ENCODE measurements at places on chromosomes 16 and 17.

DNA sequence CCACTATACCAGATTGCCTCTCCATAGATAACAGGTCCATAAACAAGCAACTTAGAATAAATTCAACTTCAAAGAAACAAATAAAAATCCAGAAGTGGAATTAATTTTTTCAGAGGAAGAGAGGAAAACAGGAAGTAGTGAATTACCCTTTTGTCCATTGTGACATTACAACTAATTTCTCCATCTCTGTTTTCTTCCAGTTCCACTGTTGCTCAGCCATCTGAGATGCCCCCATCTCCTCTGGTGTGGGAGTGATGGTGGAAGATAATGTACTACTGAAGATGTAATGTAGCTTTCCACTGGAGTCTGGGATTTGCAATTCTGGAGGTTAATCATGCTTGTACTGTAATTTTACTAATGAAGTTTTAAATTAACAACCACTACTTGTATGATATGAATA is 124.6 kb upstream of the TMEM97 start:
- no peak for DNase-seq

DNA sequence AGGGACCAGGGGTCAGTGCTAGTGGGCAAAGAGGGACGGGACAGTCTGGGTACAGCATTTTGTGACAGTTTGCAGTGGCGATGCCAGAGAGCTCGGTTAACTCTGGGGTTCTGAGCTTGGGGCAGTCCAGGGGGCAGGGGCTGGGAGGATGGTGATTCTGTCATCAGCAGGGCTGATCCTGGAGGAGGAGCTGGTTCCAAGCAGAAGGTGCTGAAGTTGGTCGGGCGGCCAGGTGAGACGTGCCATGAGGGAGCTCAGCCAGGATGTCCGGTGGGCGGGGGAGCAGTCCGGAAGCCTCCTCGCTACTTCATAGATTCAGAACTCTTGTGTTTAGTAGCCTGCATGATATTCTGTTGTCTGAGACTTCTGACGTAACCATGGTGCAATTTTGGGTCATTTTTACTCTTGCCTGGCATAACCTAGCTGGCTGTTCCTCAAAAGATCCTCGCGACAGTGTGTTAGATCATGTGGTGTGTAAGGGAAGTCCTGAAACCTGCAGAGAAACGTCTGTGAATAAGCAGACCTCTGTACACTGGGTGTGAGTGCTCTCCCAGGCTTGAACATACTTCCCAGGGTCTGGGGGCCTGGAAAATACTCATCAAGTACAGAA is 122.0 kb downstream of the CLEC16A start:
- no peak for DNase-seq

- DNase-seq = no peak
Measured at GRCh38 chr17:70423562-70423961, 254.2 kb downstream of the KCNJ2 start.

- DNase-seq = no peak
Measured at GRCh38 chr16:24074574-24074973, 181.6 kb upstream of the CACNG3 start.

DNA sequence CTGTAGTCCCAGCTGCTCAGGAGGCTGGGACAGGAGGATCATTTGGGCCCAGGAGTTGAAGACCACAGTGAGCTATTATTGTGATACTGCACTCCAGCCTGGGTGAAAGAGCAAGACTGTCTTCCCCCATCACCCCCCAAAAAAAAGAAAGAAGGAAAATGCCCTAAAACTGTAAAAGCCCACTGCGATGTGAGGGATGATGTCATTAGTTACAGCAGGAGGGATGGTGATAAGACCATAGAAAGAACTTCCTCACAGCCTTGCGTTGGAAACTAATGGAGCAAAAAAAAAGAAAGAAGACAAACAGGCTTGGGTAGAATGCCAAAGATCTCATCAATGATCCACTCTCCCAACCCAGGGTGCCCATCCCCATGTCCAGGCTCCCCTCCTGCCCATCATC is 18.7 kb downstream of the ZNF385C start:
- DNase-seq = no peak

- peak; percentile 65 for DNase-seq
Measured at GRCh38 chr16:3282103-3282729, 1.1 kb upstream of the ZNF263 start.

DNA sequence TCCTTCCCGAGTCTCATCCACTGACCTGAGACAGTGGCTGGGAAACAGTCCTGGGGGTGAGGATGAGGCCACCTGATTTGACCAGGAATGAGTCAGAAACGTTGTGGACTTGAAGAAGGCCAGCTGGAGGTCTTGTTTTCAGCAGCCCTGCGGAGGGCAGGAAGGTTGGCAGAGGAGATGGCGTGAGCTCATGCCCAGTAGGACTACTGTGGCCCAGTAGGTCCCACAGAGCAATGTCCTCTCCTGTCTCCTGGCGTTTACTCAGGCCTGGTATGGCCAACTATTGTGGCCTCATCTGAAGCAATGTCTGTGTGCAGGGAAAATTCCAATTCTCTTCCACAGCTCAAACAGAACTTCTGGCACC is 84.1 kb upstream of the DNAJA2 start:
- no peak for DNase-seq

DNA sequence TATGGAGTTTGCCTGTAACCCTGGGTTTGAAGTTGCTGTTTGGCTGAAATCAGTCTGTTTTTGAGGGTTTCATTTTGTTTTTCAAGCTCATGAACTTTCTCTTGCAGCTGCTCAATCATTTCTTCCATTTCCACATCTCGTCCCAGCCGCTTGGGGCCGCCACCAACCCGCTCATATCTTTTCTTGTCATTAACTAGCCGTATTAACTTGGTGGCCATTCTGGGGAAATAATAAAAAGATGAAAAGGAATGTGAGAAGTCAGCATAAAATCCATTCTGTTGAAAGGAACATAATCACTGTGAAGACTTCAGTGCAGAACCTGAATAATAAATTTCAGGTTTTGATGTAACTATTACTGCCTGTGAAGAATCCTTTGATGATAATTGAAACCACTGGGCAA is 11.5 kb downstream of the RPGRIP1L start:
- DNase-seq = no peak
